ENCODE measurements at places on chromosomes 13 and 19.
A peak's percentile ranks its signal among the peaks of the same experiment; 100 is the strongest.

- DNase-seq, result no peak
Observed at GRCh38 chr13:49421391-49421790, 22.5 kb downstream of the CAB39L start.

DNA sequence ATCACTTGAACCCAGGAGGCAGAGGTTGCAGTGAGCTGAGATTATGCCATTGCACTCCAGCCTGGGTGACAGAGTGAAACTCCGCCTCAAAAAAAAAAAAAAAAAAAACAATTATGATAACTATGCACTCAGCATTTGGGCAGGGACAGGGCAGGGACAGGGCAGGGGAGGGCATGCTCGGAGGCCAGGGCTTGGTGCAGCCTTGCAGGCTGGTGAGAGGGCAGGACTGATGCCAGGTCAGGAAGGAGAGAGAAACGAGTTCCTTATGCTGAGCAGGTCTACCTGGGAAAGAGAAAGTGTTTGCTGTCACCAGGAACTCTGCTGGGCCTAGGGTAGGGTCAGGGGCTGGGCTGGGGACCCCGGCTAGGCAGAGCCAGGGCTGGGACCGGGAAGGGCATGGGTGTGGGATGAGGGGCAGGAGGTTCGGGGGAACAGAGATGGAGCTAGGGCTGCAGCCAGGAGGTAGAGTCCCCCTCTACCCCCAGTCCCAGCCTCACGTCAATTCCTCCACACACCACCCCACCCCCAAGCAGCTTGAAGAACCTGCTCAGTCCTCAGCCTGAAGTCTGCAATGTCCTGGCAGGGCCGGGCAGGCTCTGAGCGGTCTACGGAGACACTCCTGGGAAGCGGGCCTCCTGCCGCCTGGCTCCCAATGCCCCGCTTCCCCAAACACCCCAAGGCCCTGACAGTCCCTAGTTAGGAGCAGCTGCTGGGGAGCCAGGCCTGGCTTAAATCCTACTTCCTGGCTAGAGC, 2.8 kb downstream of the FXYD3 start:
- no peak for DNase-seq

- DNase-seq, result no peak
Observed at GRCh38 chr13:21075379-21076249, 14.2 kb upstream of the LATS2 start.

DNA sequence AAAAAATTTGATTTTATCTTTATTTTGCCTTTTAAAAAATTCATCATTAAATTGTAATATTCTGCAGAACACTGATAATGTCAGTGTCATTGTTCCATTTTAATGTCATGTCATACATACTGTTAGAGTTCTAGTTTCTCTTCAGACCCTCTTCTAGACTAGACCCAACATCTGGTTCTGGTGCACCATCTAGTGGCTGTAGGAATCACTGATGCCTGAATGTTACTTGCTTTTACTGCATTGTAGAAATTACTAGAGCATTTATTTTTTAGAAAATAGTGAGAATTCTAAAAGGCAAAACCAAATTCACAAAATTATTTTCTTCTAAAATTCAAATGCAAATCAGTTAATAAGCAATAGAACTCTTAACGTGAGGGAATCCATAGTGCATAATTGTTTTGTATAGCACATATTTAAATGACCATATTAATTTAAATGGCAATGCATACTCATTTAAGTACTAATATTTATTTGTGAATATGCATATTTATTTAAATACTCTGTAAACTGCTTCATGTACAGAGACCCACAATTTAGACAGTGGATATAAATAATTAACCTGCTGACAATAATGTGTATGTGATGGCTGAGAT, 425.7 kb downstream of the KLF12 start:
- peak; percentile 49 for DNase-seq

DNA sequence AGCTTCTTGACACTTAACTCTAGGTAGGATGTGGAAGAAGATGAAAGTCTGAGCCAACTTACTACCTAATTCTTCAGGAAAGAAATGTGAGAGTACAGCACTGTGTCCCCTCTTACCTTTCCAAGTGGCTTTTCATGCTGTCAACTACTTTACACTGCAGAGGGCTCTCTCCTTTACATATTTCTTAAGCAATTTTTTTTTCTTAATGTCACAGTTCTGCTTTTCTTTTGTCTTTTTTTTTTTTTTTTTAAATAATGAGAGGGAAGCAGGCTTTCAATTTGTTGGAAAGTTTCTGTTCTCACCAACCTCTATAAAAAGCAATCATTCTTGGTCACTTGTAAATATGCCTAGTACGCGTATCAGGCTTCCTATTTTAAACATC, 212.7 kb upstream of the MIR17HG start:
- no peak for DNase-seq

DNA sequence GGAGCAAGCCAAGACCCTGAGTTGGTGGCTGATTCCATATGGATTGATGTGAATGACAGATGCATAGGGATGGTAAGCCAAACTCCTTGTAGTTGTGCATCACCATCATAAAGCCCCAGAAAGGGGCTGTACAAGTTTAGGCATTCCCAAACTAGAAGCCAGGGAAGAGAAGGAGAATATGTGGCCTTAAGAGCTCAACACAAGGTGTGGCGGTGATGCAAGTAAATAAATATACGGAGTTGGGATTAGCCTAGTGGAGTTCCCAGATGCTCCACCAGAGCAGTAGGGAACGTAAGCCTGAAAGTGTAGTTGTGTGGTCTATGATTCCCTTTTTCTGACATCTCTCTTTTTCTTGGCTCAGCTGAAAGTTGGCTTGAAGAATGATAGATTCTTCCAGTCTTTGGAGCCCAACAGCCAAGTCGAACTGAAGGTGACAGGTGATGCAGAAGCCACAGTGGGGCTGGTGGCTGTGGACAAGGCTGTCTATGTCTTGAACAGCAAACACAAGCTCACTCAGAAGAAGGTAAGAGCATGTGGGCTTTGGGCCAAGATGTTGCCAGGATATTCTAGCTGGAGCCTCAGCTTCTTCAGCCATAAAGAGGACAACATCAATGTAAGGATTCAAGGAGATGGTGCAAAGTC, 30.1 kb downstream of the RDH8 start:
- no peak for DNase-seq
